ENCODE measurements at places on chromosomes 12 and 14. TPM values are rescaled to one million over a fixed set of nuclear protein-coding genes. Genes with fewer than 3 reads are reported as not detected.

Gene STON2
- 2.3 TPM for total RNA-seq

- no peak for DNase-seq
These were observed 586.3 kb downstream of the LRFN5 start for GRCh38 chr14:42192738-42193653.

GRCh38 chr12:5453466-5453865 lies 21.6 kb downstream of the NTF3 start:
- DNase-seq: no peak

GRCh38 chr12:1054117-1054870 lies 63.3 kb downstream of the ERC1 start:
- DNase-seq: no peak
